ENCODE measurements at places on chromosomes 4 and X.

GRCh38 chrX:106742193-106742592 is 15.7 kb downstream of the RNF128 start:
- DNase-seq, result no peak

- no peak for DNase-seq
Observed at GRCh38 chr4:174616661-174617060, 94.4 kb upstream of the HPGD start.

- no peak for DNase-seq
Observed at GRCh38 chr4:105059337-105059736, 87.3 kb upstream of the TET2 start.

DNA sequence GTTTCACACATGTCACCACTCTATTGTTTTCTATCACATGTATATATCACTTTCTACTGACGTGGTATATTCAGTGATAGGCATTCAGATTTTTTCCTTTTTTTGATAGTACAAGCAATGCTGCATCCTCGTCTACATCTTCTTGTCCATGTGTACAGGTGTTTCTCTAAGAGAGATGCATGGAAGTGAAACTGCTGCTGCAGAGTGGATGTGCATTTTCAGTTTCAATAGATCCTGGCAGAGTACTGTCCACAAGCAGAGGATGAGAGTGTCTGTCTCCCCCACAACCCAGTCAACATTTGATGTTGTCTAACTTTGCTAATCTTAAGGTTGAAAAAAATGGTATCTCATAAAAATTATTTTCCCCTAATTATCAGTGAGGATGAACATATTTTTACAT is 194.0 kb upstream of the CASK start:
- no peak for DNase-seq

DNA sequence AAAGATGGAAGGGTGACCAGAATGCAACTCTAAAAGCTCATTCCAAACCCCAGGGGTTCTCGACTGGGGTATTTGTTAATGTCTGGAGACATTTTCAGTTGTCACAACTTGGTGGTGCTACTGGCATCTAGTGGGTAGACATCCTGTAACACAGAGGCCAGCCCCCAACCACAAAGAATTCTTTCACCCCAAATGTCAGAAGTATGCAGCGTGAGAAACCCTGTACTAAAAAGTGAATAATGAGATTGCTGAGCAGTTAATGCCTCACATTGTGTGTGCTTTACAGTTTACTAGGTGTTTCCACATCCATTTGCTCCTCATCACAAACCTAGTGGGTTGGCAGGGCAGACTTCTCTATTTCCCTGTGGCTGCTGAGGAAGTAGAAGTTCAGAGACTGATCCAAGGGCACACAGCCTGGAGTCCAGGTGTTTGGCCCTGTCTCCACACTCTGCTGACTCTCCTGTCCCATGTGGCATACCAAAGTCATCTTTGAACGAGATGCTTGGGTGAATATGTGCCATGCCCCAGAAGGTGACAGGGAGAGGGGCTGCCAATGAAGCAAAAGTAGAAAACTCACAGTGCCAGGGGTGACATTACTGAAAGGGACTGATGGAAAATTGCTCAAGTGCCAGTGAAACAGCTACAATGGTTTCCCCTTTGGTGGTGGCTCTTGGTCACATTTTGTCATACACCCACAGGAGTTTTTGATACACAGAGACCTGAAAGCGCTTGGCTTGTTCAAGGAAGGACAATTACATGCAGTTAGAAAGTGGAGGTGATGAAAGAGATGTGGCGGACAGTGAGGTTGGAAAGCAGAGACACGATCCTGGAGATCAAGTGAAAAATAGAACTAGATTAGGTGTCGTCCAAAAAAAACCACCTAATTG is 10.1 kb upstream of the TMEM154 start:
- DNase-seq, result no peak

- no peak for DNase-seq
Observed at GRCh38 chr4:123871341-123871740, 474.7 kb downstream of the SPRY1 start.

DNA sequence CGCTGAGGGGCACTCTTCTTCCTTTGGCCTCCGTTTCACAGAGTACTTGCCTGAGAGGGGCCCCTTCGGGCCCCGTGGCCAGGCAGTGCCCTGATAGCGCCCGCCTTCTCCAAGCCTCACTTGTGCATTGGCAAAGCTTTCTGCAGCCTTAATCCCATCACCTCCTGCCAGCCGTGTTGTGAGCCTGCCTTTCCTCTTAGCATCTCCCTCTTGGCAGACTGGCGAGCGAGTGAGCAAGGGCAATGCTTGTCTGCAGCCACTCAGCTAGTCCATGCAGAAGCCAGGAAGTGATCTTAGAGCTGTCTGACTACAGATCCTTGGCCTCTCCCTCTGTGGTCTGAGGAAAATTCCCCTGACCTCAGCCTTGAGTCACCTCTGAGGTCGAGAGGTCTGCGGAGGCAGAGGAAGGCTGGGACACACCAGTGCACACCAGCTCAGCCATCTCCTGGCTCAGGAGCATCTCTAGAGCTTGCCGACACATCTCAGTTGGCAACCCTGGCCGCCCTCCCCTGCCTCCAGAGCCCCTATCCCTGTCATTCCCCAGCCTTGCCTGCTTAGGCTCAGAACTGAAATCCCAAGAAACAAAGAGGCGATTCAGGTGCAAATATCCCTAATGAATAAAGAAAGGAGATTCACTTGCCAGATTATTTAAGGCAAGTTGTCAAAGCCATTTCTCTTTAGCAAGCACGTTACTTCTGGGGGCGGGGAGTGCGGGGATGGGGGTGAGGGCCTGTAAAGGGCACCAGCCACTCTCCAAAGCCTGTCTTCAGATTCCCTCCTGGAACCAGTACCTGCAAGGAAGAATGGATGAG is 143.5 kb upstream of the MAMLD1 start:
- DNase-seq, result no peak

DNA sequence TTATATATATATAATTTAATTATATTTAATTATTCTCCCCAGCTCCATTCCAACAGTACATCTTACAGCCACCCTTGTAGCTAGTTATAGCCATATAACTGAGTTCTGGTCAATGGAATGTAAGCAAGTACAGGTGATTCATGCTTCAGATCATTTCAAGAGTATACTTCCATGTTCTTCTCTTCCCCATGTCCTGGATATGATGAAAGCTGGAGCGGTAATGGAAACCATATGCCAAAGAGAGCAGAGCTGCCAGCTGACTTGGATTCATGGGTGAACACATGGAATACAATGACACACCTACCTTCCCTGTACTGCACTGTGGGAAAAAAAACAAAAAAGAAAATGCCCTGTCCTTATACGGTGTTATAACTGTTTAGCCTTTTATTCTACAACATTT is 17.5 kb upstream of the CORIN start:
- DNase-seq, result no peak

DNA sequence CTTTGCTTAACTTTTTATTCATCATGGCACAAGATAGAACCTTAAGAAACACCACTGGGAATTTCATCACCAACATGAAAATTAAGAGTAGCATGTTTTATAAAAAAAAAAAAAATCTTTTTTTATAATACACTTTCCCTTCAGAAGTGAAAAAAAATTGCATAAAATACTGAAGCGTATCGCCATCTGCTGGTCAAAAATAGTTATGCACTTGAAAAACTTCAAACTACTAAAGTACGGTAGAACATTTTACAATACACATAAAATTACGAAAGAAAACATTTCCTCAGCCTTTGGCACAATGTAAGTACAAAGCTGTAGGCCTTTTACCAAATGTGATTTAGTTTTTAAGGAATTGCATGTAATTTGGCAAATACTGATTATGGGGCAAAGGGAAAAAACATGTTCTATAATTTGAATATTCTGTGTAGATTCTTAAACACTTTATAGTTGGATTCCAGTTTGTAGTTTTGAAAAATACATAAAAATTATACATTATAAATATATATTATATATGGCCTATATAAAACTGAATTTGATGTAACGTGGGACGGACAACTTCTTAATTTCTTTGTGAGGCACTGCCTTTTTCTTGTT is 26.5 kb downstream of the HCCS start:
- DNase-seq, result no peak

DNA sequence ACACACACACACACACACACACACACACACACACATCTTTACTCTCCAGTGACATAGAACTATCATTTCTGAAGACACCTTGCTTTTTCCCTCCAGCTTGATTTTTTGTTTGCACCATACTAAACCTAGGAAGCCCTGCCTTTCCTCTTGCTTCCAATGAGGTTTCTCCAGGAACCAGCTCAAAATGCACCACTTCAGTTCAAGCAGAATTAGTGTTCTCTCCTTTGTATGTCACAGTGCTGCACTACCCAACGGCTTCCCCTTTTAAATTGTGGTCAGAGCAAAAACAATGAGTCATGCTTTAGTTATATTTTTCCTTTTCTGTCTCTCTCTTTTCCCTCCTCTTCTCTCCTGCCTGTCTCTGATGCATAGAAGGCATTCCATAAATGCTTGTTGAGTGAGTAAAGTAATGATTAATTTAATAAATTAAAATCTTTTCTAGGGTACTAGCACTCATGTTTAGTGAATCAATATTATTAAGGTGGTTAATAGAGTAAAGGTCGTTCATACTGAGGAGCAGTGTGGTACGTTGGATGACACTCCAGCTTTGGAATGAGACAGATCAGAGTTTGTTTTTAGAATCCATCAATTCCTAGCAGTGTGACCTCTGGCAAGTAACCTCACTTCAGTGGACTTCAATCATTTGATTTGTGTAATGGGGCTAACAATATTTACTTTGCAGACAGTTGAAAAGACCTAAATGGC is 5.9 kb downstream of the RTL3 start:
- no peak for DNase-seq

DNA sequence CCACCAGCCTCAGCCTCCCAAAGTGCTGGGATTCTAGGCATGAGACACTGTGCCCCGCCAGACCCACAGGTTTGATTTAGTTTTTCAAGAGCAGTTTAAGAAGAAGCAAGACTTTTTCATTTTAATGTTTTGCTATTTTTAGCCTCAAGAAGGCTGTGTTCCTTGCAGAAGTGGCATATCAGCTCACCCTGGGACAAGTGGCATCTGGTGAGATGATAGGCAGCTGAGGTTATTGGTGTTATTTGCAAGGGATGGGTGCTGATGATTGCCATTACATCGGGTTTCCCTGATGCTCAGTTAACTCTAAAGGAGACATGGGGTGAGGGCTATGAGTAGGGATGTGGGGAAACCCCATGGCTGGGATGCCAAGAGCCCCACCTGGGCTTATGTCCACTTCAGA is 120.4 kb downstream of the MXRA5 start:
- no peak for DNase-seq

DNA sequence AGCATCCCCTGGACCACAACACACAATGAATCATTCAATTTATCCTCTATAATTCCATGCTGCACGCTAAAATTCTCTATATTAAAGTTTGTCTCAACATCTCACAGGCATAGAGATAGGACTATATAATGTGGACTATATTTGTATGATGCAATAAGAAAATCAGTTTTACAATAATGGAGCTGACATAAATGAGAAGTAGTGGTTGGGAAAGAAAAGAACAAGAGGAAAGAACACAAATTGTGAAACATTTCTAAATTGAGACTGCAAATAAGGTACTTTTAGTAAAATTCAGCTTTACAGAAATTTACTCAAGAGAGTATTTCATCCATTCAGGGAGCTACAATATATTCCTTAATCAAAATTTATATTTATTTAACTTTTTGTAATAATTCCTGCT is 120.4 kb downstream of the ARAP2 start:
- DNase-seq, result no peak
